GM04504 (cell line): ENCODE measurements at places on chromosomes 7 and 10.
A peak's percentile ranks its signal among the peaks of the same experiment; 100 is the strongest.

DNA sequence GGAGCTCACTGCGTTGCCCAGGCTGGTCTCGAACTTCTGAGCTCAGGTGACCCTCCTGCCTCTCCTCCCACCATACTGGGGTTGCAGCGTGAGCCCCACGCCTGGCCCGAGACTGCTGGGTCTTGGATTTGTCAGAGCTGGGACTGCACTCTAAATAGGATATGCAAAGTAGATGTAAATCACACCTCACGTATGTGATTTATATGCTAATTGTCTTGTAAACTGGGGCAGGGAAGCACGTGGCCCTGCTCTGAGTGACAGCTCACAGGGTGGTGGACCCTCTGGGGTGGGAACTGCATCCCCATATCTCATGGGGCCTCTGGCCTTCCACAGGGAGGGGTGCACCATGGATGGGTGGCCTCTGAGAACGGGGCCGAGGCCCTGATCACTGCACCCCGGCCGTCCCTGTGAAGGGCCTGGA, 34.1 kb downstream of the GET4 start:
- no peak for DNase-seq

DNA sequence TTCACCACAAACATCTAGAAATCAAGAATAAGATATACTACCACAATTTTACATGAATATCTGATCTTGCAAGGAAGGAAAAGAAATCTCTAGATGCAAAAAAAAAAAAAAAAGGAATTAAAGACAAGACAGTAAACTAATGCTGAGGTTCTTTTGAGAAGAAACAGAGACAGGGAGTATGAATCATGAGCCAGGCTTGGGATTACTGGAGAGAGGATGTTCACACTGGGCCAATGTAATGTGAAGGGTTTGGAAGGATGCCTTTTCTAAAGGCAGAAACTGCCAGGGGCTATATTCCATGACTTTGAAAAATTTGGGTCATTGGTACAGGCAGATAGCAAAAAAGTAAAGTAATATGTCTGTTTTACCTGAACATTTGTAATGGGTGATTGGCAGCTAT, 573.0 kb upstream of the IGFBP3 start:
- peak; percentile 57 for DNase-seq

DNA sequence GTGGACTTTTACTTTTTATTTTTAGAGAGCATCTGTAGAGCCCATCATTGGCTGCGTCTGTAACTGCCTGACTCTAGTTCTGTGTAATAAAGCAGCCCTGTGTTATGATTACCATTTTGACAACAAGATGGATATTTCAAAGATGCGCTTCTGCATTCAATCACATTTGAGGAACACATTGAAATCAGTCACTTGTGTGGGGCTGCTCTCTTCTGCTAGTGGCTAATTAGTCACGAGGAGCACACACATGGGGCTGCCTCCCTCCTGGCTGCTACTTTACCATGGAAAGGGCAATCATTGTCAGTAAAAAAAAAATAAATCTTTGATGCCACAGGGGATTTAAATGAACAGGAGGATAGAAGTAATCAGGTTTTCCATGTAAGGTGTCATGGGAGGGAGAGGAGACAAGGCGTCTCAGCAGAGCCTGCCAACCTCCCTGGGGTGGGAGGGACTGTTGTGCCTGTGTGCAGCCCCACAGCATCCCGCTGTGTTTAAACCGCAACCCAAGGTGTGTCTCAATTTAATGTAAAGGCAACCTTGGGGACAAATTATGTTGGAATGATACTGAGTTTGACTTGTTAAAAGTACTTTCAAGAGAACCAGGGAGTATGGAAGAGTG, 205.2 kb upstream of the COBL start:
- DNase-seq: no peak

GRCh38 chr10:110643035-110643652, 992 bp upstream of the RBM20 start:
- DNase-seq: no peak

DNA sequence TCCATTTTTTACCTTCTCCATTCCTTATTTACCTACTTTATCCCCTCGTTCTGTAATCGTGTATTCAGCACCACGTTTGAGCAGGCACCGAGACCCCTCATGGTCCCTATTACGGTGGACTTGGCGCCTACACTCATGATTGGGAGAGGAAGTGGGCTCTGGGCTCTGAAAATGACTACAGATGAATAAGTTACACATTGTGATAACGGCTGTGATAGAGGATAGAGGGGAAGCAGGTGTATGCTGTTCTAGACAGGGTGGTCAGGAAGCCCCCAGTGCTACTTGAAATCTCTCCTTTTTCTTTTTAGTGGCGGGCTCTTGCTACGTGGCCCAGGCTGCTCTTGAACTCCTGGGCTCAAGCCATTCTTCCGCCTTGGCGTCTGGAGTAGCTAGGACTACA, 59.8 kb downstream of the CAMK1D start:
- no peak for DNase-seq

GRCh38 chr7:153354071-153354470, 594.5 kb downstream of the ACTR3B start:
- DNase-seq: no peak

DNA sequence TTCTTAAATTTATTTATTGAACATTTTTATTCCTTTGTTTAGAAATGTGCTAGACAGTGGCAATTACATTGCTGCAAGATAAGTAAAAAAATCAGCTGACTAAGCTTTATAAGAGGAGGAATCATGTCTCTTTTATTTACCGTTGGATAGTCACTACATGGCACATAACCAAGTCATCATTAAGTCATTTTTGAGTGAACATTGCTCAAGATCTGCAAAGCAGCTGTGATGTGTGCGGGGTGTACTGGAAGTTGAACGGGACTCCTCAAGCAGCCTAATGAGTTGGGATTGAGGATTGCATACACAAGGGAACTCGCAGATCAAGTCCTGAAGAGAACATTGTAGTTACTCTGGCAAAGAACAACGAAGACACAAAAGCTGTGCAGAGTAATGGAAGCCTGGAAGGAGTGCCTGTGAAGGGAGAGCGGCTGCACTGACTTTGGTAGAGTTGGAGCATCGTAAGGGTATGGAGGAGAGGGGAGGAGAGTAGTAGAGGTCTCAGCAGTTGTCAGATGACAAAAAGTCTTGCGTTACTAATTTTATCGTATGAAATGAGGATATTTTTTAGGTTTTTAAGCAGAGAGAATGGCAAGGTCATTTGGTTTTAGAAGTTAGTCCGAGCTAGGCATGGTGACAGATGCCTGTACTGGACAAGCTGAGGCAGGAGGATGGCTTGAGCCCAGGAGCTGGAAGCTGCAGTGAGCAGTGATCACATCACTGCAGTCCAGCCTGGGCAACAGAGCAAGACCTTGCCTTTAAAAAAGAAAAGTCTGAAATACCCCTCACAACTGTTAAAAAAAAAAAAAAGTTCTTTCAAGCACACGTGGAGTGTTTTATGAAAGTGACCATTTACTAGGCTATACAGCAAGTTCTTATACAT, 95.1 kb downstream of the BMPR1A start:
- peak; percentile 83 for DNase-seq

DNA sequence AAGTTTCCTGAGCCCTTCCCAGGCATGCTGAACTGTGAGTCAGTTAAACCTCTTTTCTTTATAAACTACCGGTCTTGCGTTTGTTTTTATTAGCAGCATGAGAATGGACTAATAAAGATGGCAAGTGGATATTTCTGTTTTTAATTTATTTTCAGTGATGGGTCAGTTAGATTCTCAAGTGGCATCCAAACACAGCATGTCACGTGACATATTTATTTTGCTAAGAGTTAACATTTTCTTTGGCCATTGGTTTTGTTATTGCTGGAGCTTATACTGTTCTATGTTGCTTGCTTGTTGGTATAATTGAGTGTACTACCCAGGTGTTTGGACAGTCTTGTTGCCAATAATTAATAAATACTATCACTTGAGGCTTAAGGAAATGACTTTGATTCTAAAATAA, 181.7 kb upstream of the MALRD1 start:
- no peak for DNase-seq

DNA sequence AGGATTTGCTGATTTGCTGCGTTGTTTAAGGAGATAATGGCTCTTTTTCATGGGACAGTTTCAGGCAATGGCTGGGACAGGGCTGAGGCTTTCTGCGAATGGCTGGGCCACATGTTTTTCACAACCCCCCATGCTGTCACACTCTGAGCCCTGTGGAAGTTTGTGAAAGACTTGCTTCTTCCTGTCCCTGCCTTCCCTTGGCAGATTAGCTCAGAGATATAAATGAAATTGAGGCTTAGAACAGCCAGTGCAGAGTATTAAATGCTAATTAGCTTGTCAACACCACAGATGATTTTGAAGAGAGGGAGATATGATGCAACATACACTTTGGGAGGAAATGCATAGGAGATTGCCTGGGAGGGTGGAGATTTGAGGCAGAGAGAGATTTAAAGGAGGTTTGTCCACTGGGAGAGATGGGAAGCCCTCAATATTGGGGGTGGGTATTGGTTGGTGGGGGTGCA, 232.0 kb downstream of the SH2D4B start:
- DNase-seq: no peak
